ENCODE measurements at places on chromosomes 11 and 22. TPM values are rescaled to one million over a fixed set of nuclear protein-coding genes. Genes with fewer than 3 reads are reported as not detected.
A peak's percentile ranks its signal among the peaks of the same experiment; 100 is the strongest.

Gene SHANK3
- polyA plus RNA-seq = 8.8 TPM

Gene LRRC75B
- 23.4 TPM for polyA plus RNA-seq

Gene CCDC73
- polyA plus RNA-seq = 0.47 TPM

Gene HBE1
- not detected for polyA plus RNA-seq

- no peak for DNase-seq
Observed at GRCh38 chr11:132770829-132771530, 761.3 kb downstream of the OPCML start.

GRCh38 chr11:135004495-135004894 lies 592.5 kb upstream of the B3GAT1 start:
- DNase-seq = no peak

- DNase-seq = no peak
Observed at GRCh38 chr22:30744224-30744623, 49.5 kb downstream of the OSBP2 start.

DNA sequence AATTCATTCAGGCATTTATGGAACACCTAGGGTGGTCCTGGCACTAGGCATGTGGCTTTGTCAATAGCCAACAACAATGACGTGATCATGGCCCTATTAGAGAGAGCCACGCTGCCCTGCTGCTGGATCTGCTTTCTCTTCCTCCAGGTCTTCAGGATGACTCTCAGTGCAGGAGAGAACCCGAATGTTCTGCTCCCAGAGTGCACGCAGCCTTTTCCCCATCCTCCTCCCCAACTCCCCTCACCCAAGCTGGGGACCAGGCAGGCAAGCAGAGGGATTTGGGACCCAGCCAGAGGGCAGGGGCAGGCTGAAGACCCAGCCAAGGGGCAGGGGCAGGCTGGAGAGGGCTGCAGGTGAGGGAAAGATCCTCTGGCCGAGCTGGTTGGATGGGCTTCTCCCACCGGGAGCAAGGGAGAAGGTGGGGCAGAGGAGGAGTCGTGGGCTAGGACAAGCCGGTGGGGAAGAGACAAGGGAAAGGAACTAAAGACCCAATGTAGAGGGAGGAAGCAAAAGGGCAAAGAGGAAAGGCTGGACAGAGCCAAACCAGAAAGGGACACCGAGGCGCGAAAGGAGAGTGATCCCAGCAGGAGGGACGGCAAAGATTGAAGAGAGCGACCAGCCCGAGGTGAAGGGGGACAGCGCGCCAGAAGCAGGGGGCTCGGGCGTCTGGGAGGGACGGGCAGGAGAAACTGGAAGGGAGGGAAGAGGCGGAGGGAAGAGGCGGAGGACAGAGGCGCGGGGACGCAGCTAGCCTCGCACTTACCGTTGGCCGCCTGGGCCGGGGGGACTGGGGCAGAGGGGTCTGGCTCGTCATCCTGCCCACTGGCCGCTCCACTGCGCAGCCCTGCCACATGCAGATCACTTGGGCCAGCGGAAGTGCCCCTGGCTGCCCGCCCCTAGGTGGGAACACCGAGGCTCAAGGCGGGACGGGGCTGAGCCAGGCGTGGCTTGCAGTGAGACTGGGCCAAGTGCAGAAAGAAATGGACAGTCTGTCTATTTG lies at the start of gene KCTD14:
Gene KCTD14 (minus strand): TSS at position 880 of the 1,000 bp plus-strand sequence. CDS start 27 bp downstream, at position 853.
- DNase-seq = peak; percentile 79

DNA sequence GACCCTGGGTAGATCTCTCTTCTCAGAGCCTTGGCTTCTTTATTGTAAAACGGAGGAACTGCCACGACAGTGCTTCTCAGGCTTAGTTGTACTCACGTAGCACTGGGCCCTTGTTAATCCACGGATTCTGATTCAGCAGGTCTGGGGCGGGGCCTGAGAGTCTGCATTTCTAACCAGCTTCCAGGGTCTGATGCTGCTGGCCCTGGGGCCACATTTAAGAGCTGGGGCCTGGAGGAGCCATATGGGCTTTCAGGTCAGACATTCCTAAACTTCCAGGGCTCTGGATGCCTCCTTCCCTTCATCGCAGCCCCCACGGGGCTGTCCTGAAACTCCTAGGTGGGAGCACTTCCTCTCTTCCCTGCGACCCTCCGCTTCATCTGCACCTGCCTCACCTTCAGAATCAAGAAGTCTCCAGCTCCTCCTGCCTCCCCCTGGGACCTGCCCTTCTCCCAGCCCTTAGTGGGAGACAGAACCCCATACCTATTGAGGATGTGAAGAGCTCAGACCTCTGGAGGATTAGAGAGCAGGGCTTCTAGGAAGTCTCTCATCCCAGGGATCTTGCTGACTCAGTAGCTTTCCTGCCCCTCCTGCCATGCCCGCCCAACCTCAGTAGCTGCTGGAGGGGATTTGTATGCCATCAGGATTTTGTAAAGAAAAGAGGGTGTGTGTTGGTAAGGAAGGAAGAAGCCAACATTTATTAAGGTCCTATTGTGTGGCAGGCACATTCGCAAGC lies 92.5 kb downstream of the LRRC32 start:
- no peak for DNase-seq

GRCh38 chr11:132408877-132409276 lies 1038.5 kb downstream of the NTM start:
- DNase-seq = no peak

- no peak for DNase-seq
Observed at GRCh38 chr11:47904048-47904447, 55.9 kb upstream of the NUP160 start.

- DNase-seq = no peak
Observed at GRCh38 chr11:96237766-96238266, 105.2 kb downstream of the MAML2 start.

- DNase-seq = no peak
Observed at GRCh38 chr11:117160826-117161225, 16.7 kb downstream of the PAFAH1B2 start.

GRCh38 chr11:129425214-129425613 lies 49.6 kb downstream of the BARX2 start:
- DNase-seq = no peak

DNA sequence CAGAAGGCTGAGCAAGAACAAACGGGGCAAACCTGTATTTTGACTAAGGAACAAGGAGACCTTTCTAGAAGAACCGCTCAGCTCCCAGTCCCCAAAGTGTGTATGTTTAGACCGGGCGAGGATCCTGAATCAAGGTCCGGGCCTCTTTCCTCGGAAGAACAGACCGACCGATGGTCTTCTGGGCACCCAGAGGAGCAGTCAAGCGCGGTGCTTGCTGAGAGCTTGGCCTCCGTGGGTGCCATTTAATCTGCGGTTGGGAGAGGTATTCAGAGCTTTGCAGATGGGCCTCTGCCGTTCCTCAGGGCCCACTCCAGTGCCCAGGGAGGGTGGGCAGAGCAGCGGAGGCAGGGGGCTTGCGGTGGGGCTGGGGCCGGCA lies 26.5 kb upstream of the ATXN10 start:
- no peak for DNase-seq

GRCh38 chr22:48650323-48651035 lies 1177.2 kb downstream of the BRD1 start:
- DNase-seq = no peak

- no peak for DNase-seq
Observed at GRCh38 chr11:5581014-5581413, 337 bp downstream of the OR52B6 start.
